Amniotic stem cell (primary cell): ENCODE measurements at places on chromosomes 1 and 21.

DNA sequence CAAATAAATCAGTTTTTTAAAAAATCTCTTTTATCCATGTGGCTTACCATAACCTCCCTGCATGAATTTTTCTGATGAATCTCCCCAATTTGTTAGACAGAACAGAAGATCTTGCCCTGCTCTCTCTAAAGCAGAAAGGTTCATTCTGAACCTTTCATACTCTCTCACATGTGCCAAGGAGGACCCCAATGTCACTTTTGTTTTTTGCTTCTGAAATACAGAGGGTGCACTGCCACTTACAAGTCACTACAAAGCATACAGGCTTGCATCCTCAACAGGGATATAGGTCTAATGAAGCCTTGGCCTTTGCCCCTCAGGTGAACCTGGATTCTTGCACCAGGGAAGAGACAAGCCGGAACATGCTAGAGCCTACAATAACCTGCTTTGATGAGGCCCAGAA is 4.8 kb downstream of the RGS4 start:
- DNase-seq = no peak

- DNase-seq = no peak
Measured at GRCh38 chr1:221912230-221912629, 170.3 kb upstream of the DUSP10 start.

- DNase-seq = no peak
Measured at GRCh38 chr1:220188538-220188937, 83.7 kb downstream of the RAB3GAP2 start.

GRCh38 chr1:175875556-175875955 is 132.2 kb upstream of the TNR start:
- no peak for DNase-seq

DNA sequence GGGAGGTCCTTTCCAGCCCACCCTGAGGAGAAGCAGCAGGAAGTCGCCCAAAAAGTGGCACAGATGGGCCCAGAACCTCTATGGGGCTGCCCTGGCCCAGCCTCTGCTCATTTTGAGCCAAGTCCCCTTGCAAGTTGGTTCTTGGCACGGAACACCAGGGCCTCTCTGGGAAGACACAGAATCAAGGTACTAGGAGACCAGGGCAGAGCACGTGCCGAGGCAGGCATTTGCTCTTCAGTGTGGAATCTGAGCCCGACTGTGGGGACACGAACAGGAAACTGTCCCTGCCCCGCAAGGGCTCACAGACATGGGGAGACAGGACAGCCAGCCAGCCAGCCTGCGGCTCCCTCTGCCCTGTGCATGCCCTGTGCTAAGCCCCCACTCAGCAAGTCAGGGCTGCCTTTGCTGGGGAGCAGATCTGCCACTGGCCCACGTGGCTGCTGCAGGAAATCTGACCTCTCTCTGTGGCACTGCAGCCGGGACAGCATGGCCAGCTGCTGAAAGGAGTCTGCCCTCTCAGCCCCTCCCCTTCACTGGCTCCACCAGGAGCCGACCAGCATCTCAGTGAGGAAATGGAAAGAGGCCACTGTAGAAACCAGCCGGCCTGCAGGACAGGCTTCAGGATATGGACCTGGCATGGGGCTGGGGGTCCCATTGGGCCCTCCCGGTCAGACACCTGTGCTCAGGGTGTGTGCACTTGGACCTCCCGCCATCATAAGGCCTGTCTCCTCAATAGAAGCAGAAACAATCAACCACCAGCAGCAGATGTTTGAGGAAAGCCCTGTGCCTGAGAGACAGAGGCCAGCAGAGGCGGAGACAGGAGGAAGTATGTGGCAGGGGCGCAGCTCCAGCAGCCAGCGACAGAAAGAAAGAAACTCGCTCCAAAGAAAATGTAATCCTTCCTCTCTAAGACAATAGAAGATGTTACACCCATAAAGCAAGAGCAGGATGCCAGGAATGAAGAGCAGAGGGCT is 3.7 kb downstream of the ARHGEF16 start:
- no peak for DNase-seq

GRCh38 chr1:230153641-230154296 is 86.7 kb downstream of the GALNT2 start:
- no peak for DNase-seq

DNA sequence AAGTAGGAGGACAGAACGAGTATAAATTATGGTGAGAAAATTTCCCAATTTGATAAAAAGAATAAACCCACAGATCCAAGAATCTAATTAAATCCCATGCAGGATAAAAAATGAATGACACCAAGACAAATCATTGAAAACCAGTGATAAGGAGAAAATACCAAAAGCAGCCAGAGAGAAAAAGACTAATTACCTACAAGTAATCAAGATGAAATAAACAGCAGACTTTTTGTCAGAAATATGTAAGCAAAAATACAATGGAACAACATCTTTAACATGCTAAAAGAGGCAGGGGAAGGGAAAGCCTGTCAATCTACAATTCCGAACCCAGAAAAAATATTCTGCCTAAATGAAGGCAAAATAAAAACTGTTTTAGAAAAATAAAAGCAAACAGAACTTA is 20.7 kb upstream of the CCN1 start:
- no peak for DNase-seq

DNA sequence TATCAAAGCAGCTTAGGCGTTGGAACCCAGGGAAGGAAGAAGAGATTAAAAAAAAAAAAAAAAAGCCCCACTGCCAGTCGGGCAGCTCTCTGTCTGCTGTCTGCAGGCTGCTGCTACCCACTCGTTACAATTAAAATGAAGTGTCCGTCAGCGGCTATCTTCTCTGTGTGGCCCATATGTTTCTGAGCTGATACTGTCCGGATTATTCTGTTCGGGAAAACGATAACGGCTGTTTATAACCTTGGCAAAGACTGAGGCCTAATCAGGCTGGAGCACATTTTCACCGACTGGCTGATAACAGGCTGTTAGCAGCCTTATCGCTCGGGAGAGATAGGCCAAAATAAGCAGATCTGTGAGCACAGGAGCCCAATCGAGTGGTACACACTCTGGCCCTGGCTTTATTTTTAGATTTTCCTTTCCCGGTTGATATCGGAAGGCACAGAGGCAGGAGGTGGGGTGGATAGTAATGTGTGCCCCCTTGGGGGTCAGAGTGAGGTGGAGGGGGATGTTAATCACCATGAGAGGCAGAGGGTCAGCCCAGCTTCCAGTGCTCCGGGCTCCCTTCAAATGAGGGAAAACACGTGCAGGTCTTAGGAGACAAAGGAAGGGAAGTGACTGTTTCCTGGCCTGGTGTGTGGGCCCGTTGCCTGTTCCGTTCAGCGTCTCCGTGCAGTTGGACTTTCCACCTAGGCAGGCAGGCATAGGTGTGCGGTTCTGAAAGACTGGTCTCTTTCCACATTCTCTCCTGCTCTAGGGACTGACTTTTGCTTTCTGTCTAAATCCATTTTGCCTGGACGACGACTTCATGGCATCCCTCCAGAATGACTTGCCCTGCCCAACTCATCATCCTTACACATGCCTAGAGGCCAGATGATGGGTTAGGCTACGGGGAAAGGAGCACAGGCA is 153.4 kb downstream of the PBX1 start:
- DNase-seq = no peak

DNA sequence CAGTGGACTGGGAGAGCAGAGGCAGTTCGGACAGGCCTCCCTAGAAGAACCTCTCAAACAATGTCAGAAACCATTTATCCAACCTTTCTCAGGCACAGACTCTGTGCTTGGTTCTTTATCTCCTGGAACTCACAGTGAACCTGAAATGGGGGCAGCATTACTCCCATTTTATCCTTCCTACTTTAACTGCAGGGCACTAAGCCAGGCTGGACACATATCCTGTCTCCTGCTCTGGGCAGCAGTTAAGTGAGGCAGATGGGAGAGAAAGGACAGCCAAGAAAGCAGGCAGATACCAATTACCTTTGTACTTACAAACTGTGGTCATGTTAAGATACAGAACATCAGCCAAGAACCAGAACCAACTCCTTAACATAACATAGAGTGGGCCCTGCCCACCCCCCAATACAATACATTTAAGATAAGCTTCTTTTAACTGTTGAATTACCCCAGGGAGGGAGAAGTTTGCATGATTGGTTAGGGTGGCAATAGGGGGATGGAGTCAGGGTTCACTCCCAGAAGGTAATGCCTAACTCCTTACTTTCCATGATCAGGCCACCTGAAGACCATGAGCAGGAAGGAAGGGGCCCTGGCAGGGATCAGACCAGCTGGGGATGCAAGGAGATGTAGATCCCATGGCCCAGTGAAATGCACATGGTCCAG is 10.9 kb downstream of the KDF1 start:
- DNase-seq = no peak

GRCh38 chr1:15151377-15151806 is 2.2 kb upstream of the TMEM51 start:
- DNase-seq = no peak

DNA sequence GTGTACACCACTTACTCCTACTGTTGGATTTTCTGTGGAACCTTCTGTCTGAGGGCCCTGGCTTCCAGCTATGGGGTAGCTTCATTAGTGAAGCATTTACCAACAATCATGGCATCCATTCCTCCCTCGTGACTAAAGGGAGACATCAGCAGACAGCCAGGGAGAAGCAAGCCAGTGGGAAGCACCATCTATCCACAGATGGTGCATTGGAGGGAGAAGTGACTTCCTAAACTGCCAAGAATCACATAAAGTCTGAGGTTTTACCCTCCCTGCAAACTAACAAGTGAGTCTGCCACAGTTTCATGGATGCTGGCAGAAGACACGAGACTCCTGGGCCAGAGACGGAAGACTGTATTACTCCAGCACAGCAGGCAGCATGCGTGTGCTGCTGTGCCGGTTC is 31.4 kb downstream of the UMODL1 start:
- no peak for DNase-seq

- peak; percentile 93 for DNase-seq
Measured at GRCh38 chr1:235397733-235398132, 30.5 kb downstream of the TBCE start.

DNA sequence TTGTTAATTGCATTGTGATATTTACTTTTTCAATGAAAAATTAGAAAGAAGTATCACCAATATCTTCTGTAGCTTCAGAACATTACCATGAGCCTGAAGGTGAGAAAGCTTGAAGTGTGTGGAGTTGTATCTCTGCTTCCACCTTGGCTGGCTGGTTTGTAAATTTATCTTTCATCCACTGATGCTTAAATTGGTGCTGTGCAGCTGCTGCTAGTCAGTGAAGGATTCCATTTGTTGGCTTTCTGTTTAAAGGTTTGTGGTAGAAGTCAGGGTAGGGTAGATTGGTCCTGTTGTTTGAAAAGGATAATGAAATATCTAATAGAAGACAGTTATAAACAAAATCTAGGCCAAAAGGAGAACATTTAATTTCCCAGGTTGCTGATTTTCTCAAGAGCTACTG is 105.7 kb downstream of the C1orf21 start:
- DNase-seq = no peak

- no peak for DNase-seq
Measured at GRCh38 chr1:93556291-93556690, 108.4 kb downstream of the FNBP1L start.

DNA sequence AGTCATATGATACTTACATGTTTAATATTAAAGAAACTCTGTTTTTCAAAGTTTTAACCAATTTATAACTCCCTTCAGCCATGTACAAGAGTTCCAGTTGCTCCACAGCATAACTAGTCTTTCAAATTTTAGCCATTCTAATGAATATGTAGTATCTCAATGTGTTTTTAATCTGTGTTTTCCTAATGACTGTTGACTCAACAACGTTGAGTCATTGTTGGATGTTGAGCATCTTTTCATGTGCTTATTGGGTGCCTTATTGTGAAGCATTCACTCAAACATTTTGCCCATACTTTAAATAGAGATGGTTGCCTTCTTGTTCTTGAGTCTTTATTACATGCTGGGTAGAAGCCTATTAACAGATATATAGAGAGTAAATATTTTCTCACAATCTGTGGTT is 240.2 kb upstream of the LYPLAL1 start:
- DNase-seq = no peak

DNA sequence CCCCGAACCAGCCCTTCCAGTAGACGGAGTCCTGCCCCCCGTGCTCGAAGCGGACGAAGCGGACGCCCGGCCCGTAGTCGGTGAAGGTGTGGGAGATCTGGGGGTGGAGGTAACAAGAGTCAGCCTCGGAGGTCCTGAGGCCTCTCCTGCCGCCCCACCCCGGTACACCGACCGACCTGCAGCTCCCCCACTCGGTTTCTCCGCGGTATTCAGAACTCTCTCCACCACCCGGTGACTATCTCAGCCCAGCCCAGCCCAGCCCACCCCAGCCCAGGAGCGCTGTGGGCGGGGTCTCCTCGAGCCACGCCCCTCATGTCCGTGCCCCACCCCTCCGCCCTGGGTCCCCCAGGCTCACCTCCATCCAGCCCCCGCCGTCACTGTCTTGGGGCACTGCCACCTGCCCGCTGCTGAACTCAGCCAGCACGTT is 5.5 kb downstream of the FBXO2 start:
- DNase-seq = no peak

DNA sequence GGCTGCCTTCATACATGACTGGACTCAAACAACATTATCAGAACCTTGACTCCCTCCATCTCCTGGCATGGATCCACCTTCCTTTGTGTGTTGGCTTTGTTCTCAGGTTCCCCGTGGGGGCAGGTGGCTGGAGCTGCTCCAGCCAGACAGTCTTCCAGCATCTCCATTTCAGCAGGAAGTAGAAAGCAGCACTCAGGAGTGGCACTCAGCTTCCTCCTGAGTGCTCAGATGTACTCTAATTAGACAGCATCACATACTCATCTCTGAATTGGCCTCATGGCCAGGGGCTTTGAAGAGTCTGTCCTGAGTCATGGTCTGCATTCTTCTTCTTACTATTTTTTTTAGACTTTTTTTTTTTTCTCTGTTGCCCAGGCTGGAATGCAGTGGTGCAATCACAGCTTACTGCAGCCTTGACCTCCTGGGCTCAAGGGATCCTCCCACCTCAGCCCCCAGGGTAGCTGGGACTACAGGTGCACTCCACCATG is 27.9 kb downstream of the OVAAL start:
- peak; percentile 48 for DNase-seq

DNA sequence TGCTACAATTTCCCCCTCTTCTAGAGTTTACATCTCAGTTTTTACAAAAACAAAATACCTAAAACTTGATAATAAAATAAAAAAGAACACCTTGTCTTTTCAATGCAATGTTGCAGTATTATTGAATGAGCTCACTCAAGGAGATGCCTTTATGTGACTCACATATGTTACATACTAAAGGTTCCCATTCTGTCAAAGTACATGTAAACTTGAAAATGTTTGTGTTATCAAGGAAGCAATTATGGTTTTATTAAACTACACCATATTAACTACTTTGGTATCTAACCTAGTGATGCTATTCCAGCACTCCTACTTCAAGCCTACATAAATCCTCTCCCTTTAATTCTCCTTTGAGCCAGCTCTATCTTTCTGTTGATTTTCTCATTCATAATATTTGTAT is 658.3 kb downstream of the PTPRC start:
- DNase-seq = no peak

- DNase-seq = no peak
Measured at GRCh38 chr1:215022204-215022603, 60.3 kb upstream of the KCNK2 start.

- no peak for DNase-seq
Measured at GRCh38 chr1:20071416-20071815, 1.4 kb downstream of the PLA2G5 start.

- DNase-seq = no peak
Measured at GRCh38 chr1:69738458-69739250, 170.9 kb downstream of the LRRC7 start.

- DNase-seq = no peak
Measured at GRCh38 chr1:190373705-190374336, 103.8 kb downstream of the BRINP3 start.

GRCh38 chr21:29477941-29478340 is 179.2 kb downstream of the BACH1 start:
- no peak for DNase-seq

GRCh38 chr1:160169553-160170399 is 18.4 kb downstream of the ATP1A4 start:
- DNase-seq = no peak

GRCh38 chr1:230120921-230121381 is 53.9 kb downstream of the GALNT2 start:
- no peak for DNase-seq
